ENCODE measurements at places on chromosomes 6 and 20.

GRCh38 chr6:157614026-157614568, 208.9 kb upstream of the SNX9 start:
- no peak for DNase-seq

- no peak for DNase-seq
Observed at GRCh38 chr20:50540620-50541605, 30.7 kb downstream of the PTPN1 start.

DNA sequence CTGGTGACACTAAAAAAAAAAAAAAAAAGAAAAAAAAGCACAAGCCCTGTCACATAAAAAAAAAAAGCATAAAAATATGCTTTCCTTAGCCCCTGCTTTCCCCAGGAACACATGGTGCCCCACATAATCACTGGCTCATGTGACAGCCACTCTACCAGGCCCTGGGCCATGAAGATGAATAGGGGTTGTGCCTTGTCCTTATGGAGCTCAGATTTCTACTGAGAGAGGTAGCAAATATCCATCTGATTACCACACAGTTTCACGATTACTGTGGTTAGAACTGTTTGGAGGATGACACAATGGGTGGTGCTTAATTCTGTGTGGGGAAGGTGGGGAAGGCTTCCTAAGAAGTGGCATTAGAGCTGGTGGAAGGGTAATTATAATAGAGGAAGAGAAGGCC, 9.3 kb downstream of the RAET1E start:
- DNase-seq = no peak

DNA sequence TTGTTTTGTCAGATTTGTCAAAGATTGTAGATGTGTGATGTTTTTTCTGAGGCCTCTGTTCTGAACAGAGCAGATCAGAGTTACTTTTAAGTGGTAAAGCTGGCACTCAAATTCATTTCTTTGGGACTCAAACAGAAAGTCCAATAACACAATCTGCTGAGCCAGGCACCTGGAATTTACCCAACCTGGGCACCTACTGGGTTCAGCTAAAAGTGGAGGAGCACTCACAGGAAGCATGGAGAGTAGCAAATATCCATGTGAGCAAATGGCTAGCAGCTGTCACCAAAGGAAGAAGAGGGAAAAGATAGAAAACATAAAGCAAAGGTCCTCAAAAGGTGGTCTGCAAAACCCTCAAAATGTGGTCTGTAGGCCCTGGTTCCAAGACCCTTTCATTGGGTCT, 116.8 kb downstream of the FIG4 start:
- DNase-seq = no peak

DNA sequence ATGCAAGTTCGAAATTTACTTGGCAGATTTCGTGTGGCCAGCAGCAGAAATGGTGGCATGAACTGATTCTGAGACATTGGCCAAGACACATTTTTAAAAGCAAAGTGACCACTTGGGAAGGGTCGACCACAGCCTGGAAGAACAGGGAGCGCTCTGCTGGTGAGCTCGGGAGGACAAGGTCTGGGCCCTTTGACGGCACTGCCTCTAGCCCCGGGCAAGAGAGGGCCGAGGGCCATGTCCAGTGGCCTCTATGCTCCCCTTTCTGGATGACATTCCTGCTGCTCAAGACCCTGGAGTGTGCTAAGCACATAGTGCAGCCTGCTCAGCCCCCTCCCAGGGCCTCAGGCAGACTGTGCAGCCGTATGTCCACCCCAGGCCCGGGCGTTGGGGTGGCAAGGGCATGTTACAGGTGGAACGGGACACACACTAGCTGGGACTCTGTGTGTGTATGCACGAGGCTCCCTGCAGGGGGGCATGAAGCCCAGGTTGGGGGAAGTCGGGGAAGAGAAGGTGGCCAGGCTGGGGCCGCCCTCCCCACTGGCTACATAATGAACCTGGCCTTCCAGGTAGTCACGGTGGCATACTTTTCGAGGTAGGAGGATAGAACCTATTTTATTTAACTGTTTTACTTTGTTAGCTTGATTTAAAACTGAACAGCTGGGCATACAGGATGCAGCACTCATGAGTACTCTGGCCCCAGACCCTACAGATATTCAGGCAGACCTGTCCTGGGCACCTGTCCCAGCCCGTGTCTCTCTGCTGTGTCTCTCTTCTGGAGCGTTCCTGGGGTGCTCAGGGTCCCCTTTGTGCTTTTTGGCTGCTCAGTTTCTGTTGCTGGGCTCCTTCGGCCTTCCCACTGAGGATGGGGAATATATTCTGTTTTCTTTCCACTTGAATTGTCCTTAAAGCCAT, 6.4 kb downstream of the SYNJ2 start:
- no peak for DNase-seq

DNA sequence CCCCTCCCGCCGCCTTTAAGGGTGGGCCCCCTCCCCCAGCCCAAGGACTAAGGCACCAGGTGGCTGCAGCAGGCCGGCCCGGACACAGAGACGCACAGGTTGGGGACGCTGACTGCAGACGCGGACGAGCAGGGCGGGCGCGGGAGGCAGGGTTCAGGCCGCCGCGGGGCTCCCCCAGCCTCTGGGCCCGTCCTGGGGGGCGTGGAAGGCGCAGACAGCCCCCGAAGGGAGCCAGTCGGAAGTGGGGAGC, 9.3 kb downstream of the DUSP15 start:
- DNase-seq = no peak

- DNase-seq = no peak
Observed at GRCh38 chr6:14021449-14021848, 96.1 kb upstream of the CD83 start.

- no peak for DNase-seq
Observed at GRCh38 chr6:110097443-110097842, 82.0 kb downstream of the WASF1 start.

DNA sequence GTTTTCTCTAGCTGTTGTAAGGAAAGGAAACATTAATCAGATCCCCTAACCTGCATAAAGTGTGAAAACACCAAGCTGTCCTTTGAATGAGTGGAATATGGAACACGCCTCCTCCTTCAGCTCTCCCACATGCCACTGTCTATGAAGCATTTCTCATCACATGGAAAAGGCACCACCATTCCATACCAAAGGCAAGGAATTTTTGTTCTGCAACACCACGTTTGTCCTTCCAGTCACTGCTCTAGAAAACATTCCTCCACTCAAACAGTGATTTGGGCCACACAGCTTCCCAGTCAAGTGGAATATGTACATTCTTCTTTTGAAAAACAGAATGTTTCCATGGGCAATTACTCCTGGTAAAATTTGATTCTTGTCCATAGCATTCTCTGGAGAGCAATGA, 120.1 kb downstream of the OPRM1 start:
- DNase-seq = no peak

GRCh38 chr20:40769677-40770285, 80.7 kb upstream of the MAFB start:
- no peak for DNase-seq

DNA sequence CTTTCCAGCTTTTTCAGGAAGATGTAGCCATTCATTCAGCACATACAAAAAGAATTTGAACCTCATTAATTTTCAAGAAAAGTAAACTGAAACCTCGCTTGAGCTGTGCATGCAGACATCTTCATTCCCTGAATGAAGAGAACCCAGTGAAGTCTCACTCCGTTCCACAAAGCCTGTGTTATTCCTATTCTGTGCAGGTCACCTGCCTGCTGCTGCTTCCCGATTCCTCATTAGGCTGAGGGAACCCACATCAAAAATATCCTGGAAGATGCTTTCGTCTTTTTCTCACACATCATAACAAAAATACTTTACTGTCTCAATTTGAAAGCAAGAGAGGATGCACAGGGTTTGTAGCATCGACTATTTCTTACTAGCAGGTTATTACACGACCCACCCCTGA, 40.1 kb downstream of the TRMT6 start:
- no peak for DNase-seq

DNA sequence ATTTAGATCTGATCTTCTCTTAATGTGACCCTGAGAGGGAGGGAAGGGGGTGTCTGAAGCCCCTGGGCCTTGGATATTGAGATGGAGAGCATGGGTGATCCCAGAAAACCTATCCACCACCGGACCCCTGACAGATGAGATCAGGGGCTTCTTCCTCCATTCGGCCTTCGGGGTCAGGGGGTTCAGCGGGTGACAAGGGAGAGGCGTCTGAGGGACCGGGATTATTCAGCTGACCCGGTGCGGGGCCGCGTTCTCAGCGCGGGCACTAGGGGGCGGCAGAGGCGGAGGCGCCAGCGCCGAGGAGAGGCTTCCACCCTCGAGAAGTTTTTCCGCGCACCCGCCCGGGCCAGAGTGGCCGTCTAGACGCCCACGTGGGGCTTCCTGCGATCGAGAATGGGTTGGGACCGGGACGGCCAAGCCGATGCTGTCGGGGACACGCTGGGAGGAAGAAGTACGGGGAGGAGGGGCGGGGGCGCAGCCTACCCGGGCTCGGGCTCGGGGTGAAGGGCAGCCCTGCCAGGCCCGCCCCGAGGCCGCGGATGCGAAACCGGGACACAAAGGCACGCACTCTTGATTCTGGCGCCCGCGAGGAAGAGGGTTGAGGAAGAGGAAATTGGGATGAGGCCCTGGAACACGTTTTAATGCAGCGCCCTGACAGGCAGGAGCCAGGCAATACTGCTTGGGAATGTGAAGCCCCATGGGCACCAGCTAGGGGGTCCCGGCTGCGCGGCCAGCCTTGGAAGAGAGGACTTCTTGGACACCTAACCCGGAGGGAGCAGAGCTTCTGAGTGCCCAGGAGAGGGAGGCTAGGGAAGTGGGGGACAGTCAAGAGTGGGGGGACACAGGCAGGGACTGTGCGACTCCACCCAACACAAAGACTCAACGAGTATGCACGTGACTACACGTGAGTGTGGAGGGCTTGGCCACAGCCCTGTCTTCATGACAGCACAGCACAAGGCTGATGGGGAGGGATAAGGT, 30.6 kb downstream of the COL11A2 start:
- DNase-seq = peak; percentile 6

- DNase-seq = no peak
Observed at GRCh38 chr20:472889-473292, 10.6 kb upstream of the TBC1D20 start.
